Lung (tissue), 17 donors: ENCODE measurements at places on chromosomes 11 and 22. TPM values are rescaled to one million over a fixed set of nuclear protein-coding genes. Genes with fewer than 3 reads are reported as not detected.

DNA sequence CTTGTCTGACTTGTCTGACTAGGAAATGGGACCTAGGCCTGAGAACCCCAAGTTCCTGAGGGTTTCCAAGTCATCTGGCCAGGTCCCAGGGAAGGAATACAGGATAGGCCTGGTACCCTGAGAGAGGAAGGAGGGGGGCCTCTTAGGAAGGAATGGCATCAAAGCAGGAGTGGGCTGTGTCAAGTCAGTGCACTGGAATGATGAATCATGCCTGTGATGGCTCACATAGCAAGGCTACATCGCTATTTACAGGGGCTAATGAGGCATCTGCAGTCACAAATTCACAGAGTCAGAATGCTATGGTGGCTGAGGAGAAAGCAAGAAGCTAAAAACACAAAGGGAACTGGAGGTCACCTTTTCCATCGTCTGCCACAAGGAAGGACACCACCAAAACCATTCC, 247.3 kb downstream of the NXPE2 start:
- DNase-seq = no peak

DNA sequence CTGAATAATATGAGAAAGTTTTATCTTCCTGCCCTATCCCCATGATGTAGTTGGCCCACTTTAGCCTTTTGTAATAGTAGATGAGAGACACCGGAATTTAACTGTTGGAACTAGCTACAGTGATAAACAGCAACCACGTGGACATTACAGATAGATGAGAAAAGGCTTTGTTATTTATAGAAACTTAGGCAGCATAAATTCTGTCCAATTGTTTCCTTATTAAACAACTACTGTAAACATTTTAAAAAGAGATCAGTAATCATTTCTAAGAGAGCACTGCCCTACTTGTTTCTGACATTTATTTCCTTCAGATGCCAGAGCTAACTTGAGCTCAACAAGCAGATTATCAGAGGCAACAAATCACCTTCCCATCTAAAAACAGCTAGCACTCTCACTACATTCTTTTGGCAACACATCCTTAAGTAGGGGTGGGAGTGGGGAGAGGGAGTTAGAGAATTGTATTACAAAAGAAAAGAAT, 63.1 kb downstream of the SOX6 start:
- DNase-seq = peak; percentile 64

GRCh38 chr22:23225724-23226496, 45.6 kb downstream of the BCR start:
- no peak for DNase-seq

- no peak for DNase-seq
Observed at GRCh38 chr11:104254347-104254746, 90.4 kb upstream of the PDGFD start.

- no peak for DNase-seq
Observed at GRCh38 chr11:104043142-104043541, 6.7 kb downstream of the DDI1 start.

DNA sequence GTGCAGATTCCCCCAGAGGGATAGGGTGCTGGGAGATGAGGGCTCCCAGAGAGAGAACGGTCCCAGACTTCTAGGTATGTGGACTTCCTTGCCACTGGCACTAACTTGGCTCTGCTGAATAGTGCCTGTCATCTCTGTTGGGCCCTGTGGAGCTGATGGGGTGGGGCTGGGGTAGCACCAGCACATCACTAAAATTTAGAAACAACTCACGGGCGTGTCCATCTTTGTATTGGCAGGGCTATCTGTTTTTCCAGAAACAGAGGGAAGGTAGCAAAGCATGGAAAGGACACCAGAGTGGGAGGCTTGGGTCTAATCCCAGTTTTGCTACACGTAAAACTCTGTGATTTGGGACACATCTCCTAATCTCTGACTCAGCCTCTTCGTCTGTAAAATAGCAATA, 25.8 kb downstream of the SWAP70 start:
- no peak for DNase-seq

- DNase-seq = no peak
Observed at GRCh38 chr11:88122956-88123355, 52.3 kb downstream of the RAB38 start.

The OLFML1 gene
- 14.9 TPM for total RNA-seq

The C11orf42 gene
- not detected for total RNA-seq
